ENCODE measurements at places on chromosomes 16 and 17. TPM values are rescaled to one million over a fixed set of nuclear protein-coding genes. Genes with fewer than 3 reads are reported as not detected.

GRCh38 chr17:70780031-70780430 lies 610.7 kb downstream of the KCNJ2 start:
- no peak for DNase-seq

Gene KRTAP4-9
- not detected for polyA plus RNA-seq

Gene FOXL1
- 2.8 TPM for polyA plus RNA-seq

Gene SDR42E2
- polyA plus RNA-seq = not detected

Gene CRYM
- polyA plus RNA-seq = 1.8 TPM

Gene TAC4
- polyA plus RNA-seq = not detected

Gene KIF1C
- 58.2 TPM for polyA plus RNA-seq

- DNase-seq = peak; percentile 92
These were observed 402.7 kb upstream of the TNRC6C start for GRCh38 chr17:77555741-77556291.

- DNase-seq = no peak
These were observed 155.0 kb upstream of the CACNG5 start for GRCh38 chr17:66679631-66680517.

DNA sequence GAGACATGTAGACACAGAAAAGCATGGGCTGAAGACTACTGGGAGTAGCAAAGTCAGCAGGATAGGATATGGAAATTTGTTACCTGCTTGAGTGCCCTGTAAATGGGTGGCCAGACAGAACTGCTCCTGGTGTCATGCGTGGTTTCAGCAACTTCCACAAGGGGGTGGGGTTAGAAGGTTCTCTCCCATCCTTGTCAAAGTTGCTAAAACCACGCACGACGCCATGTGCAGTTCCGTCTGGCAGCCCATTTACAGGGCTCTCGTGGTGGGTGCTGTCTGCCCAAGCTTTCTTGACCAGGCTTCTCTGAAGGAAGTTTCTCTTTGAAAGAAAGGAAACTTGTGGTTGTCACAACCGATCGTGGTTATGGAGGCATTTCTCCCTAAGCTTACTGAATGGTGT lies 6.9 kb upstream of the DBNDD1 start:
- DNase-seq = no peak
